AML-193 (cell line): ENCODE measurements at places on chromosomes 12 and 14.

GRCh38 chr12:79409562-79409961 lies 281.2 kb downstream of the PAWR start:
- no peak for DNase-seq

DNA sequence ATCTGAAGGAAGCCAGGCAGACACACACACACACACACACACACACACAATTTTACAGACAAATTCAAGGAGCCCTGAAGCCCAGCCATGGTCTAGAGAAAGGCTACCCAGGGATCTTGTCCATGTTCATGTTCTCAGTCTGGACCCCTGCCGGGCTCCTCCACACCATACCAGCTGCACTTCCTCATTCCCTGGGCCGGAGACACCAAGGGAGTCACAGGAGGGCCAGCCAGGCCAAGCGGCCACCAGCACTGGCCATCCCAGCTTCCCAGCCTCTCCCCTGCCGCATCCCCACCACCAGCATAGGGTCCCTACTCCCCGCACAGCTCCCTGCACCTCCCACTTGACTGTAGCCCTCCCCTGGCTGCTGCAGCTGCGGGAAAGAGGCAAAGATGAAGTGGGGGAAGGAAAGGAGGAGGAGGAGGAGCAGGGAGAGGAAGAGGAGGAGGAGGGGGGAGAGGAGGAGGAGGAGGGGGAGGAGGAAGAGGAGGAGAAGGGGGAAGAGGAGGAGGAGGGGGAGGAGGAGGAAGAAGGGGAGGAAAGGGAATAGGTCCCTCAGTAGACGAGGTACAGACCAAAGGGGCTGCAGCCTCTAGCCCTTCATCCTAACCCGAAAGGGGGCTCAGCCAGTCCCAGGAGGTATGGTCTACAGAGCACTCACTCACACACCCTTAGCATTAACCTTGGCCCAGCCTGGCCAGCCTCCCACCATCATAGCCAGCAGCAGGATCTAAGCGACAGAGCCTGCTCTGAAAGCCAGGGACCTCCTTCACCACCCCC lies 293.2 kb downstream of the DPF3 start:
- peak; percentile 6 for DNase-seq

GRCh38 chr12:95321516-95322246 lies 104.1 kb downstream of the VEZT start:
- DNase-seq: no peak

- no peak for DNase-seq
Observed at GRCh38 chr12:29389295-29389919, 8.4 kb upstream of the ERGIC2 start.

DNA sequence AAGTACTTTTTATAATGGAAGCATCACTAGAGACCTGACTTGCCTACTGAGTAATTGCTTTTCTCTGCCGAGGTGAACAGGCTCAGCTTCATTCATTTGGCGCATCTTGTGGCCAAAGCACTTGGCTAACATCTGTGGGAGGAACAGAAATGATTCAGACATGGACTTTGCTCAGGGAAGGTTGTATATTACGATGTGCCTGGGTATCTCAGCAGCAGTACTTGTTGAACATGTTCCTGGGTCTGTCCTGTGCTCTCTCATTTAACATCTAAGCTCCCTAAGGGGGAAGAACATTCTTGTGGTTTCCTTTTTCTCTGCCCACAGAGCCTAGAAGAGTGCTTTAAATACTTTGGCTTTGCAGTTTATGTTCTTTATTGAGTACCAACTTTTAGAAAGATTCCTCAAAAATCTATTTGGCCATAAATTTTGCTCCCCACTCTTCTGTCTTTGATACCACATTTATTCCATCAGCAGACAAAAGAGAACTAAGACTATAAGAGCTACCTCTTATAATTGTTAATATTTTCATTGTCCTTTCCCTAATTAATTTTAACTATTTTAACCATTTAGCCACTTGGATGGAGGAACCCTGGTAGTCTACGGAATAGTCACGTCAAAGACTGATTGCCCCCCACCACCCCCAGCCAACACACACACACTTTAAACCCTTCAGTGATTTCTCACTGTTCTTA lies 101.2 kb upstream of the EGLN3 start:
- no peak for DNase-seq

GRCh38 chr12:65944637-65945036 lies 120.4 kb downstream of the HMGA2 start:
- no peak for DNase-seq

- peak; percentile 94 for DNase-seq
Observed at GRCh38 chr12:31906557-31907301, 52.5 kb upstream of the RESF1 start.

- DNase-seq: no peak
Observed at GRCh38 chr12:85423947-85424346, 143.9 kb downstream of the ALX1 start.

DNA sequence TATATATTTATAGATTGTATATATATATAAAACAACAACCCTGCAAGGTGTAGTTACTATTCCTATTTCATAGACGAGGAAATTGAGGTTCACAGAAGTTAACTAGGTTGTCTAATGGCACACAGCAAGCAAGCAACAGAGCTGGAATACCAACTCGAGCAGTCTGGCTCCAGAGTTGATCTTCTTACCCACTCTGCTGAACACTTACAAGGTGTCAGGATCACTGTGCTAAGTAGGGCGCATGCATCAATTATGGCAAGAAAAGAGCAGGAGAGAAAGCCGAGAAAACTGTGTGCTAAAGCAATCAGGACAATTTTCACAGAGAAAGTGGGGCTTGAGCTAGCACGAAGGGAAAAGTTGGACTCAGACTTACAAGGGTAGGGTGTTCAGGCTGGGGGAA lies 15.9 kb upstream of the ARMH4 start:
- DNase-seq: no peak

DNA sequence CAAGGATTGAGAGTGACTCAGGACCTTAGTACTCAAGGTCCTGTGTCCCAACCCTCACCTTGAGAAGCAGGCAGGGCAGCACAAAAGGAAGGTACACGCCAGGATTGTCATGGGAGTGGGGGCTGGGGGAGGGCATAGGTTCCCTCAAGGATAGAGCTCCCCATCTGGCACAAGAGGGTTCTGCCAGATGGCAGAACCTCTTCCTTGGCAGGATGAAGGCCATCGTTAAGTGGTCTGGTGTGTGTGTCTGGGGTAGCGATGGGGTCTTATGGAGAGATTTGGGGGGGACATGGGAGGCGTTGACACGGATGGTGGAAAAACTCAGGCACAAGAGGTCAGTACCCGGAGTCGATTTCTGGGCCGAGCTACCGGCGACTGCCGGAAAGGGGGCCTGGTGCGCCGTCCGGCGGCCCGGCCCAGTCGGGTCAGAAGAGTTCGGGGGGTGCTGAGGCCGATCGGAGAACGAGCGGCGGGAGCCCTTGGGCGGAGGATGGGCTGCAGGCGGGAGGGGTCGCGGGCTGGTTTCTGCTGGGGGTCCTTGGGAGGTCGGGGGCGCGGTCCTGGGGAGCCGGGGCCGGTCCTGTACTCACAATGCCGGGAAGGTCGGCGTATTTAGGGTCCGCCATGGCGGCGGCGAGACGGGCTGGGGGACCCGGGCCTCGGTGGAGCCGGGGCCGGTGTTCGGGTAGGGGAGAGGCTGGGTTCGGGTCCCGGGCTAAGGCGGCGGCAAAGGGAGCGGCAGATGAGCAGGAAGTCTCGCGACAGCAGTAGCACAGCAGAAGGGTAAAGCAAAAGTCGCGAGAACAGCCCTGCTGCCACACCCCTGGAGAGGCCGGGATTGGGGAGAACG lies at the start of gene DCTN2:
DCTN2 (minus strand) TSS at position 755 of the 850 bp plus-strand sequence; CDS start at position 626, 129 bp downstream.
- peak; percentile 98 for DNase-seq

DNA sequence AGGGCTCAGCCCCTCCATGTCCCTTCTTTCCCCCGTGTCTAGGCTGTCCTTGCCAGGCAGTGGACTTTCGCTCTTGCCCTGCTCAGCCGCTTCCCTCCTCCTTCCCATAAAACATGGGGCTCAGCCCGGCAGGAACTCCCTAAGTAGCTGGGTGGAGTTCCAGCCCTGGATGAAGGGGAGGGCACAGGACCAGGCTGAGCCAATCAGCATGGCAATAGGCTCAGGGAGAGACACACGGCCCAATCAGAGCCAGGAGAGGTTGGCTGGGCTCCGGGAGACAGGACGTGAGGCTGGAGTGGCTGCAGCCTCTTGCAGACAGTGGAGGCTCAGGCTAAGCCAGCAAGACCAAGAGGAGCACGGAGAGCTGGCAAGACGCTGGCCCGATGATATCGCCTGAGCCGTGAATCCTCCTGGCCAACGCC lies 54.3 kb downstream of the GALNT9 start:
- DNase-seq: no peak

DNA sequence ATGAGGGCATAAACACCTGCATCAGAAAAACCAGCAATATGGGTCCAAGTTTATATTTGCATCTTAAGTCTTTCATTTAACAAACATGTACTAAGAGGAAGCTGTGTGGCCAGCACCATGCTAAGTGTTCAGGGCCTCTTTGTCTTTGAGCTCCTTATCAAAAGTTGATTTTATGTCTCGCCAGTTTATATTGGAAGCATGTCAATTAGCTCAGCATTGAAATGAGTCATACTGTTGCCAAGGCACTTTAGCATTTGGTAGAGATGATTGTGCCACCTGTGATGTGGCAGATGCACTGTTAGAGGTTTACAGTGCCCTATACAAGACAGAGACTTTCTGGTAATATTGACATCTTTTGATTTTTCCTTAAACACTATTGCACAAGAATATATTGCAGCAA lies 68.5 kb downstream of the BHLHE41 start:
- DNase-seq: no peak

- DNase-seq: no peak
Observed at GRCh38 chr12:53481939-53482586, 17.2 kb downstream of the MAP3K12 start.

- no peak for DNase-seq
Observed at GRCh38 chr14:48936362-48936761, 649.8 kb downstream of the RPS29 start.

GRCh38 chr14:69850086-69850735 lies 29.0 kb upstream of the SMOC1 start:
- no peak for DNase-seq

DNA sequence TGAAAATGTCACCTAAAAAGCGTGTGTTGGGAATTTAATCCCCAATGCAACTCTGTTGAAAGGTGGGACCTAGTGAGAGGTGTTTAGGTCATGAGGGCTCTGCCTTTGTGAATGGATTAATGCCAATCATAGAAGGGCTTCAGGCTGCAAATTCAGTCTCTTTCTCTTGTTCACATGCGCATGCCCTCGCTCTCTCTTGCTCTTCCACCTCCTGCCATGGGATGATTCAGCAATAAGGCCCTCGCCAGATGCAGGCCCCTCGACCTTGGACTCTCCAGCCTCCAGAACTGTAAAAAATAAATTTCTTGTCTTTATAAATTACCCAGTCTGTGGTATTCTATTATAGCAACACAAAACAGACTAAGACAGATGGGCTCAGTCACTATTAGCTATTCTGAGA lies 55.4 kb downstream of the PLXNC1 start:
- no peak for DNase-seq

GRCh38 chr12:114215746-114216145 lies 190.2 kb downstream of the TBX5 start:
- DNase-seq: no peak

GRCh38 chr14:90722590-90722989 lies 93.6 kb downstream of the TTC7B start:
- no peak for DNase-seq
